ENCODE measurements at places on chromosomes 3 and 15.

- DNase-seq: no peak
Observed at GRCh38 chr3:33602829-33603228, 115.2 kb downstream of the CLASP2 start.

DNA sequence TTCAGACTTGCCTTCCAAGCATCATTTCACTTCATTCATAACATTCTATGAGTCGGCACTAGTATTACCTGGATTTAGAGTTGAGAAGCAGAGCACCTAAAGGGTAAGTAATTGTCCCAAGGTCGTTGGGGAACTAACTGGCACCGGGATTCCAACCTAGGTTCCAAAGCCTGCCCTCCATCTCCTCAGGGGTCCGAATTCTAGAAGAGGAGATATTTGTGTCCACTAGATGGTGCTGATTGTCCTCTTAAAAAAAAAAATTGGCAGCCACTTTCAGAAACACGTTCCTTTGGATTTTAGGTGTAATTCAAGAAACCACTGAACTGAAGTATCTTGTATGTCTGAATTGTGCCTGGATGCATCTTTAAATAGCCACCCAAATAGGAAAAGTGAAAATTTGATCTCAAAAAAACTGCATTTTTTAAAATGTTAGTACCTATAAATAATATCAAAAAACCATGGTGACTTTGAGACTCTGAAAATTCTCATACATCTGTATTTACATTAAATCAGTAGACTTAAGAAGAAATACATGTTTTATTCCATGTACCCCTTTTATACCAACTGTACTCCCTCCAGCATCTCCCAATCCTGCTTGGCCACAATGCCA lies 3.9 kb upstream of the FSIP1 start:
- DNase-seq: no peak

DNA sequence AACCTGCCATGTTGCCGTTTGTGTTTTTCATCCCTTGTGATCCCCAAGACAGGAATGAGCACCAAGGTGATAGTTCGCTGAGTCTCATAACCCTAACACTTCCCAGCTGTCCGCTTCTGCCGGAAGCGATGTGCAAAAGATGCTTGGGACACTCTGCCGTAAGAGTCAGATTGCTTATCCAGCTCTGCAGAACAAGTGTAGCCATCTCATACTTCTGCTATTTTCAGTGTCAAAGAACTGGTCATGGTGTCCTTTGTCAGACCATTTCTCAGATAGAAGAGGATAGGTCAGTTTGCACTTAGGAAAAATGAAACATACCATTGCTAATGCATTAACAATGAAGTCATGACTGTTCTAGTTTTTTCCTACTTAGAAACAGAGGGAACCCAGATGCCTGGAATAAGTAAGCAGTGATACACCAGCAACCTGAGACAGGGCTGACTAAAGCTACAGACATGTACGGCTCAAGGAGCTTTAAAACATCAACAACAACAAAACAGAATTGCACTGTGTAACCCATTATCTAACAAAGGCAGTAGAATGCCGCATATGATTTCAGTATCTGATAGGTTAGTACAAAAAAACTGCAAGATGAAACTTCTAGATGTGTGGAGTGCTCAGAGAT lies 134.0 kb upstream of the IL12A start:
- no peak for DNase-seq

GRCh38 chr3:108806316-108806715 lies 16.3 kb upstream of the TRAT1 start:
- no peak for DNase-seq

- no peak for DNase-seq
Observed at GRCh38 chr3:194570235-194570634, 63.0 kb downstream of the TMEM44 start.

GRCh38 chr3:100910986-100911385 lies 82.2 kb downstream of the ABI3BP start:
- no peak for DNase-seq

DNA sequence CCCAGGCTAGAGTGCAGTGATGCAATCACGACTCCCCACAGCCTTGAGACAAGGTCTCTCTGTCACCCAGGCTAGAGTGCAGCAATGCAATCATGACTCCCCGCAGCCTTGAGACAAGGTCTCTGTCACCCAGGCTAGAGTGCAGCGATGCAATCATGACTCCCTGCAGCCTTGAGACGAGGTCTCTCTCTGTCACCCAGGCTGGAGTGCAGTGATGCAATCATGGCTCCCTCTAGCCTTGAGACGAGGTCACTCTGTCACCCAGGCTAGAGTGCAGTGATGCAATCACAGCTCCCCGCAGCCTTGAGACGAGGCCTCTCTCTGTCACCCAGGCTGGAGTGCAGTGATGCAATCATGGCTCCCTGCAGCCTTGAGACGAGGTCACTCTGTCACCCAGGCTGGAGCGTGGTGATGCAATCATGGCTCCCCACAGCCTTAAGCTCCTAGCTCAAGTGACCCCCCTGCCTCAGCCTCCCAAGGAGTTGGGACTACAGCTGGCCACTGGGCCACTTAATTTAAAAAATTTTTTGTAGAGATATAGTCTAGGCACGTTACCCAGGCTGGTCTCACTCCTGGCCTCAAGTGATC lies 26.1 kb downstream of the TFRC start:
- DNase-seq: no peak

DNA sequence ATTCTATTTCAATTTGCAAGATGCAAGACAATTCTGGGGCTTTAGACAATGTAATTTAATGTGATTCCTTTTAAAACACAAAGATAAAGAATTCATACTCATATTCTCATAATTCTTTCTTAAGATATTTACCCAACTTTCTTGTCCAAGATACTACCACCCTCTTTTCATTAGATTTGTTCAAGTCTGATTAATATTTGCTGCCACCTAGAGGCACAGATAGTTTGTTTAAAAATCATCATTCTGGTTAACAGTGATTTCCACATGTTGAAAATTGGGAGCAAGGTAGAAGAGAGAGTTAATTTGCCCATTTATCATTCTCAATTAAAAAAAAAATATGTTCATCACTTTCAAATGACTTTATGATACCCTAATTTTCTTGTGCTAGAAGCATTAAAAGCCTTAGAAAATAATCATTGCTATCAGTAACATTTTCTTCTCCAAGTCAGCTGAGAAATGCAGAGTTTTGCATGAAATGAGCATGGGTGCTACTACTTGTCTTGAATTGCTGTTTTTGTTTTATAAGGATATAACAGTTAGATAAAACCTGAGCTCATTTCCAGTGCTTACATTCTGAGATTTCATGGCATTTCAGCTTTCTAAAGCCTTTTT lies 11.6 kb downstream of the TAMM41 start:
- no peak for DNase-seq

- no peak for DNase-seq
Observed at GRCh38 chr15:89021224-89021623, 67.0 kb upstream of the ABHD2 start.

DNA sequence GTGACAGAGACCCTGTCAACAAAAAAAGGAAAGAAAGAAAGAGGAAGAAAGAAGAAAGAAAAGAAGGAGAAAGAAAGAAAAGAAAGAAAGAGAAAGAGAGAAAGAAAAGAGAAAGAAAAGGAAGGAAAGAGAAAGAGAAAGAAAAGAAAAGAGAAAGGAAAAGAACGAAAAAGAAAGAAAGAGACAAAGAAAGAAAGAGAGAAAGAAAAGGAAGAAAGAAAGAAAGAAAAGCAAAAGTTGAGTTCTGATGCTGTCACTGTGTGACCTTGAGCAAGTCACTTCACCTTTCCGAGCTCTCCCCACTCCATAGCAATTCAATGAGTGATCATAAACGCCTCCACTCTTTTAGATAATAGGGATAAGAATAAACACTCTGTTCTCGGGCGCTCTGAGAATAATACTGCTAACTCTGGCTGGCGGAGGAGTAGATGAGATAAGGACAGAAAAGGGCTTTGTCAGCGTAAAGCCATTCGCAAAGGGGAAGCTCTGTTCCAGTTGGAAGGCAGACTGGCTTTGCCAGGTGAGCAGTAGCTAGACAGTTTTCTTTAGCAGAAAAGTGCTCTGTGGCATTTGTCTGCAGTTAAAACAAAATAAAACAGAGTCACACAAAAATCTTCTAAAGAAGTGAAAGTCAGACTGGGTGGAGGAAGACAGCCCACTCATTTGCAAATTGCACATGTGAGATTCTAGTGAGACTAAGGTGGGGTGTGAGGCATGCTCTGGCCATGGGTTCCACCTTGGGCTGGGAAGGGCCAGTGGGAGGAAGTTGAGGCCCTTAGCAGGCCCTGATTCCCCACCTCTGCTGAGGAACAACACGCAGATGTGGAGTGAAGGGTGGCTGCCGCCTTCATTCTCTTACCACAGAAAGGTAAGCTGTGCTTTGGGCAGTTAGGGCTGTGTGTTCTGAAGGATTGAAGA lies 9.6 kb upstream of the FLNB start:
- DNase-seq: no peak
